Fibroblast of lung (primary cell): ENCODE measurements at places on chromosomes 16 and 17.

DNA sequence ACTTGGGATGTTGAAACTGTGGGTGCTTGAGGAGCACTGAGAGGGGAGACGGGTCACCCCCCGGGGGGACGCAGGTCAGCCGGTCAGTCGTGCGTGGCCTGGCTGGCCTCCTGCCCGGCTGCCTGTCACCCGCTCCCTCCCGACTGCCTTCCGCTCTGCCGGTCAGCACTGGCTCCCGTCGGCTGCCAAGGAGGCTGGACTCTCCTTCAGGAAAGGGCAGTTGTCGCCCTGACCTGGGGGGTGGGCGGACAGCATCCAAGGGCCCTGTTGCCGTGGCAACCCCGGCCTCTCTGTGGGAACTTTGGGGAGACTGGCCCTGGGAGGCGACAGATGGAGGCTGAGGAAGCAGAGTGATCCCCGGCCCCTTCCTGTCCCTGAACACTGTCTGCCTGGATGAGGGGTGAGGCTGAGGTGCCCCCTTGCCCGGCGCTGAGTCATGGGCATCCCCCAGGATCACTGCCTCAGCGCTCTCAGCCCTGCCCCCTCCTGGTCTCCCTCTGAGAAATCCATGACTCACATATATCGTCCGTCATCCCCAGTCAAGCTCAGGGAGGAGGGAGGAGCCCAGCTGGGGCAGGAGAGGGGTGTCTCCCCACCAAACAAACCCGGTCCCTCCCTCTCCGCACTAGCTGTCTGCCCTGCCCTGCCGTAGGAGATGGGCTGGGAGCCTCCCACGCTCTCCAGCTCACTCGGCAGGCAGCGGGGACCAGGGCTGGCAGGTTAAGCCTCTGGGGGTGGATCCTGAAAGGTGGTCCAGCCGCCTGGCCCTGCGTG lies at the start of gene ADGRG1:
Gene ADGRG1 (plus strand): TSS at position 623 of the 774 bp plus-strand sequence. CDS start 21,658 bp downstream, outside the sequence.
- DNase-seq, result peak; percentile 93

DNA sequence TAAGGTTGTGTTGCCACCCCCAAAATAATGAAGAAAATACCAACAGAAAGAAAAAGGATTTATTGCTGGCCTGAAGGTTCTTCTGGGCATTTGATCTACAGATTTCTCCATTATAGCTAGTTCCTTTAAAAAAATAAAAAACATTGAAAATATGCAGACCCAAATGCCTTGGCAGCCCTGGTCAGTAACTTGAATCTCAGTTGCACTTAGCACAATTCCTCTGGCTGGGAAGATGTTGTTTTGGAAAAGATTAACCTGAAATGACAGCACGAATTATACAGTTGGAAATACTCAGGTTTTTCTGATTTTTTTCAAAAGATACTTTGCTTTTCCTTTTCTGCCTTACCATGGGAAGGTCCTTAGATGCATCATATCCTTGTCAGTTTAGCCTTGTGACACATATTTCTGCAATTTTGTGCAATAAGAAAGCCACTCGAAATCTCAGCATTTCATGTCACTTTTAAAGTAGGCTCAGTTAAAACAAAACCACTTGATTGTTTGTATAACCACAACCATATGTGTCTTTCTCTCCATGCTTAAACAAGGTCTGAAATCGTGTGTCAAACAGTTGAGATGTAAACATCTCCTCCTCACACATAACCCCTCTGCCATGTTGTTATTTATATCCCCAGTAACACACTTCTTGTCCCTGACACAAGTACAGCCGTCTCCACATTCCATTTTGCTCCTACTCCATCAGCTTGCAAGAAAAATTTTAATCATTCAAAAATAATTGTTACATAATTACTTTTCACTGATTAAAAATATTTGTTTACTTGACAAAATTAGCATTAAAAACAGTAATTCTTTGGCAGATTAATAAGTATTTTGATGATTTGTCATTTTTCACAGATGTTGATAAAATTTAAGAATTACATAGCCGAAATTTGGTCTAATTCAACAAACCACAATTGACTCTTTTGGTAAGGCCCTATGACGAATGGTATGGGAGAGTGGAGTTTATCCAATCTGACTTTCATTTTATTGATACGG lies 61.1 kb downstream of the SIAH1 start:
- peak; percentile 51 for DNase-seq

- DNase-seq, result no peak
Observed at GRCh38 chr16:27700304-27700995, 150.5 kb downstream of the KATNIP start.

- DNase-seq, result peak; percentile 93
Observed at GRCh38 chr17:62614142-62614541, 13.3 kb upstream of the MRC2 start.

- no peak for DNase-seq
Observed at GRCh38 chr16:70429888-70430666, 8.8 kb downstream of the ST3GAL2 start.

DNA sequence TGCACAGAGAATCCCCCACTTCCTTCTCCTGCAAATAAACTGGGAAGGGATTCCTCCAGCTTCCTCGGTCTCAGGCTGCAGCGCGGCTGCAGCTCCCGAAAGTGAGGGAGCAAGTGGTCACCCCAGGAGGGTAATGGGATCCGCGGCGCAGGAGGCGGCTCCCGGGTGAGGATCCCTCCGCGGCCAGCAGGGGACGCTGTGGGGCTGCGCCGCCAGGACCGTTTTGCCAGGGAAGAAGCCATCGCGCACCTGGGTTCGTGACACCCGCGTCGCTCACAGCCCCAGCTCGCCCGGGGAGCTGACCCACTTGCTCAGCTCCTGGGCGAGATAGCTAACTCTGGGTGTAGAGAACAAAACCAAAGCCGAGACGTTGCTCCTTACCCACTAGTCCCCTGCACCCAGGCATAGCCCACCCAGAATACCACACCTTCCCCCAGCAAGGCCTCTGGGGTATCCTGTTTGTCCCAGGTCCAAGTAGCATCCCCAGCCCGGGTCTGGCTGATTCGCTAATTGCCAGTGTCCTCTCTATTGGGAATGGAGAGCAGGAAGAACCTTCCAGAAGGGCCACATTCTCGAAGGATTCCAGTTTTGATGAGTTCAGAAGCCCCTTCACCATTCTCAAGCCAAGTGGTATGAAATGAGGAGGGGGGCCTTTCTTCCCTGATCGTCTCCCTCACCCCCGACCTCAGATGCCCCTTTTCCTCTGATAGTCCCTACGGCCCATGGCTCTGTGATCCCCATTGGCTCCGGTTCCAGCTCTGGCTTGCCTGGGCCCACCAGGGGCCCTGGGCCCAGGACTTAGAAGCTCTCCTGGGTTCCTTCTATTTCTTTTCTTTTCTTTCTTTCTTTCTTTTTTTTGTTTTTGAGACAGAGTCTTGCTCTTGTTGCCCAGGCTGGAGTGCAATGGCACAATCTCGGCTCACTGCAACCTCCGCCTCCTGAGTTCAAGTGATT lies 14.1 kb downstream of the CYGB start:
- DNase-seq, result peak; percentile 30

DNA sequence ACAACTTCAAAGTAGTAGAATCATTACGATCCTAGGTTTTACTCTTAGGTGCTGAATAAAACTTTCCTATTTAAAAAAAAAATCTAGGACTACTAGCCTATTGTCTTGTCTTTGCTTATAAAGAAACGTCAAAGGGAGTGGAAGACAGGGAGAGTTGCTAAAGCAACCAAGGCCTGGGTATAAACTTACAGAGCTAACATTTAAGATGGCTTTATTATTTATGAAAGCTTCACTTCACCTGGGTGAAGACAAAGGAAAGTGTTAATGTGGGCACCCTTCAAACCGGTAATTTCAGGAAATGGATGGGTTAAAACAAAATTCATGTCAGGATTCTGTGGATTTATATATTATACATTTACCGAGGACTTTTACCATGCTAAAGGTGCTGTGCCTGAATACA lies 2.5 kb downstream of the DUSP14 start:
- peak; percentile 8 for DNase-seq

DNA sequence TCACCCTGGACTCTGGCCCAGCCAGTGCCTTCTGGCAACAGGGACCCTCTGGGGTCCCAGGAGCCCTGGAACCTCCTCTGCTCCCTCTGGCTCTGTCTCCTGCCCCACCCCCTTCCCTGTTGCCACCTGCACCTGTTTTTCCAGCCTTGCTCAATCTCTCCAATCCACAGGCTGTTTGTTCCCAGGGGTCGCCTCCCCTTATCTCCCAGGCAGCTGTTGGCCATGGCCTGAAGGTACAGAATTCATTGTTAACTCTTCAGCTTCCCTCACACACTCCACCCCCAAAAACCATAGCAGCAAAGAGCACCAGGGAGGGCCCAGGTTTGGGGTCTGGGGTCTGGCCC lies 39.3 kb upstream of the TOB1 start:
- no peak for DNase-seq

DNA sequence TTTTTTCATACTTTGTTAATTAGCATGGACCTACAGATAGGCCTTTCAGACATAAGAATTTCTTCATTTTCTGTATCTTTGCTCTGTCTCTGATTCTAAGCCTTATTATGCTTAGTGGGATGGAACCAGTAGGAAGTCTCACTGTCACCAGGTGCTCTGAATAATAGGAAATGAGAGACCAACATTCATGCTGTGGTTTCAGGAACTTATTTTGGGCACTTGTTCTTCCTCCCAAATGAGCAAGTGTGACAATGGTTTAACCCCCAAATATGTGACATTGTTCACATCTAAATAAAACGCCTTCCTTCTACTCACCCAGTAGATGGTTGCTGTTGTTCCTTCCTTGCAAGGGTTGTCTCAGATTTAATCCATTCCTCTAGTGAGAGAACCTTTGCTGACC lies 100.2 kb downstream of the SYCE1L start:
- DNase-seq, result peak; percentile 6

DNA sequence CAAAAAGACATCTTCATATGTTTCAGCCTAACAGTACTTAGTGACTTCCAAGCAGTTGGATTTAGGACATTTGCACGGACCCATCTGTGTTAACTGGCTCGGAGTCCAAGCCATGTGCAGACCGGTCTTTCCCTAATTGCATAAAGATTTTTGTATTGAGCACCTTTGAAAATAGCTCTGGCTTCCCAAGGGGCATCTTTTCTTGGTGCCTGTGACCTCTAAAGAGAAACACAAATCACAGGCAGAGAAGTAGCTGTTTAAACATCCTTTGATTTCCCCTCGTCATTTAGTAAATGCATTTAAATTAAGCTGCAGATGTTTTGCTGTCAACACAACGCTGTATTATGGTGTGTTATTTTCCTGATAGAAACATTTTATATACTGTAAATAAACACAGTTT lies 288.2 kb upstream of the SALL1 start:
- DNase-seq, result no peak

- no peak for DNase-seq
Observed at GRCh38 chr16:81652798-81653505, 126.1 kb upstream of the PLCG2 start.

GRCh38 chr16:56824331-56824730 lies 40.7 kb upstream of the SLC12A3 start:
- peak; percentile 18 for DNase-seq

- DNase-seq, result no peak
Observed at GRCh38 chr17:57016071-57016763, 38.3 kb downstream of the SCPEP1 start.

DNA sequence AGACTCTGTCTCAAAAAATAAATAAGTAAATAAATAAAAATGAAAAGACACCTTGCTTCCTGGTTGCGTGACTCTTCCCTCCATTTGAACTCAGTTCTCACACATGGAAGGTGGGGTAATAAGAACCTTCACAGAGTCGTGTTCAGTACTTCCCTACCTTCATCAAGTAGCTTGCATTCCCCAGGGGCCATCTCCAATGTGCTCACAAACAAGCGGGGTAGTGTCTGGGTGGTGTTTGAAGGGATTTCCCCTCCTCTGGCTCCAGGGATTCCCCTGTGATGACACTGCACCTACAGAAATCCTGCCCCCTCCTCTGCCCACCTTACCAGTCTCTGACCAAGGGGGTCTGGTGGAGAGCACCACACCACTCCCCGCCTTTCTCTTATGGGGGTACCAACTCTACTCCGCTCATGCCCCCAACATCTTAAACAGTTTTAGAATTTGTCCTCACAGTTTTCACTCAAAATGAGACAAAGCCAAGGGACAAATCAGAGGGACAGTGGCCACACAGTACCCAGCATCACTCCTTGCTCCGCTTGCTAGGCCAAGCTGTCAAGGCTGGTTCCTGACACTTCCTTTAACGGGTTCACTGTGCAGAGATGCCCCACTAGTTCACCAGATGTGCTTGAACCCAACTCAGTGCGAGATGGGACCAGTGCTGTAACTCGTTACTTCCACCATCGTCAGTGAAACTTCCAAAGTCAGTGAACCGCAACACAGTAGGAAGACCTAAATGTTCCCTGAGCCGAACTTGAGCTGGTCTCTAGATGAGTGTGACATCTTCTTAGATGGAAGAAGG lies 69.1 kb downstream of the COPRS start:
- no peak for DNase-seq

GRCh38 chr17:64974750-64975317 lies 55.6 kb upstream of the LRRC37A3 start:
- DNase-seq, result no peak

DNA sequence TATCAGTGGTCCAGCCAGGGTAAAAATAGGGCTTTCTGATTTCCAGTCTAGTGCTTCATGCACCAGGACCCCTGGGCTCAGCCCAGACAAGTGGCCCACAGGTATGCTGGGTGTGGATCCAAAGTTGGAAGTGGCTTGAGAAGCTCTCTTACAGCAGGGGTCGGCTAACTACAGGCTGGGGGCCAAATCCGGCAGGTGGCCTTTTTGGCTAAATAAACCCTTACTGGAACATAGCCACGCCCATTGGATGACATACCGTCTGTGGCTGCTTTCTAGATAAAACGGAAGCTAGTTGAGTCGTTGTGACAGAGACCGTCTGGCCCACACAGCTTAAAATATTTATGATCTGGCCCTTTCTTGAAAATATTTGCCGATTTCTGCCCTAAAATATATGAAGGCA lies 119.0 kb upstream of the CDC42EP4 start:
- DNase-seq, result peak; percentile 13

- no peak for DNase-seq
Observed at GRCh38 chr17:10875430-10875851, 37.6 kb upstream of the PIRT start.

DNA sequence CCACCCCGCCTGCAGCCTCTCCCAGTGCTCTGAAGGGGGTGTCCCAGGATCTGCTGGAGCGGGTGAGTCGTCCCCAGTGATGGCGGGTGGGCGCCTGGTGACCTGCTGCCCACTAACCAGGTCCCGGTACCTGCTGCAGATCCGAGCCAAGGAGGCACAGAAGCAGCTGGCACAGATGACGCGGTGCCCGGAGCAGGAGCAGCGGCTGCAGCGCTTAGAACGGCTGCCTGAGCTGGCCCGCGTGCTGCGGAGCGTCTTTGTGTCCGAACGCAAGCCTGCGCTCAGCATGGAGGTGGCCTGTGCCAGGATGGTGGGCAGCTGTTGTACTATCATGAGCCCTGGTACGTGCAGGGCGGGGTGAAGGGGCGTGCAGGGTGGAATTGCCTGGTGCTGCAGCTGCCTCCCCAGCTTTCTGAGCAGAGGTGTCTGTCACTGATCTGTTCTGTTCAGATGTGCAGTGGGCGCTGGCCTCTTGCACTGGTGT lies 3.6 kb downstream of the CDT1 start:
- no peak for DNase-seq

- DNase-seq, result peak; percentile 67
Observed at GRCh38 chr17:38749223-38750043, 1.3 kb upstream of the PCGF2 start.

GRCh38 chr17:17147821-17148220 lies 58.3 kb downstream of the PLD6 start:
- peak; percentile 66 for DNase-seq

- DNase-seq, result no peak
Observed at GRCh38 chr16:56417138-56417537, 8.2 kb downstream of the AMFR start.
